ENCODE measurements at places on chromosomes 7 and 10.

- DNase-seq: no peak
Observed at GRCh38 chr7:100198266-100198665, 20.5 kb downstream of the STAG3 start.

GRCh38 chr10:131689016-131689415 lies 211.8 kb upstream of the PPP2R2D start:
- no peak for DNase-seq

DNA sequence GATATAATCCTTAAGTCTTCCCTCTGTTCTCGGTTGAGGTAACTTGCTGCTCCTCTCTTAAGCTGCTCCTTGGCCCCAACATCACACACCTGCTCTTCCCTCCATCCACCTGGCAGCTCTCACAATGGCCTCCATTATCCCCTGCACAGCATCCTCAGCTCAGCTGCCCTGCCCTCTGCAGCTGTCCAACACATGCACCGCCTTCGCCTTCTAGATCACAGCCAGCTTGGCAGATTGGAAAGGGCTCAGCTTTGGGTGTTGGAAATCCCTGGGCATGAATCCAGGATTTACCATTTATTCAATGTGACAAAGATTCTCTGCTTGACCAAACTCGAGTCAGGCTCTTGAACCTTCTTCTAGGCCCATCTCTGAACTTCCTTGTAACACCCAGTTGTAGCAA lies 20.6 kb downstream of the RGR start:
- DNase-seq: no peak

DNA sequence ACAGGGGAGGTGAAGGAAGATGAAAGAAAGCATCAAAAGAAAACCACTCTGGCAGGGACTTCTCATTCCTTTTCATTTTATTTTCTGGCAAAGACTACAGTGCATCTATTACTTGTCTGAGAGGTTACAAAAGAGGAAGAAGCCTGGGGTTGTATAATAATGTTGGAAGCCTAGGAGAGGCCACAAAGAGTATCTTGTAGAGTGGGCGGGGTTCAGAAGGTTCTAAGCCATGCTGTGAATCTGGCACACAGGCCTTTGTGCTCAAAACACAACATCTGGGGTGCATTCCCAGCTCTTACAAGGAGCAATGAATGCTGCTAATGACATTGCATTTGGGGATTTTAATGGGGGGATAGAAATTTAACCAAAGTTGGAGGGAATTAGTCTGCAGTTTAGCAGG lies 49.4 kb downstream of the MRPL32 start:
- DNase-seq: no peak

DNA sequence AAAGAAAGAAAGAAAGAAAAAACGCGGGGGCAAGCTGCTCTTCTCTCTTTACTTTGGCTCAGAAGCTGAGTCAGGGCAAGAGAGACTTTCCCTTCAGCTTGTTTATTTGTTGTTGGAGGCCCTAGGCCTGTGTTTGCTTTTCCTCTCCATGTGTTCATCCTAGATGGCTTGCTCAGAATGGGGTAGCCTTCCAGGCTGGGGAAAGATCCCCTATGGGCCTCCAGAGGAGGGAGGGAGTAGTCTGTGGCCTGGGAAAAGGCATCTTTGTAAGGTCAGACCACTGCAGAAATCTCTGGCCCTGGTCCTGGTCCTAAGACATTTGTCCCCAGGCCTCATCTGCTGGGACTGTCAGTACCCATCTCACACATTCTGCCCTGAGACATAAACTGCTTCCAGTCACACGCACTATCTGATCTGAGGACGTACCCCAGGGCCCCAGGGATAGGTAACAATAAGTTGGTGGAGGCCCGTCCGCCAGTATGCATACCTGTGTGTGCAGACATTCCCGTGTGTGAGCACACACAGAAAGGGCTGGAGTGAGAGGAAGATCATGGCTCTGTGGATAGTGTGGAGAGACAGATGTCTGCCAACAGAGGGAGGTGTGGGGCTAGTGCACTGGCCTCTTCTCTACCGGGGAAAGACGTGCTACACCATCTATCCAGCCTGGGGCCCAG lies 4.9 kb upstream of the SCD start:
- no peak for DNase-seq

- no peak for DNase-seq
Observed at GRCh38 chr7:44142028-44142427, 896 bp upstream of the MYL7 start.

GRCh38 chr7:21330462-21331178 lies 97.3 kb upstream of the SP4 start:
- no peak for DNase-seq

- no peak for DNase-seq
Observed at GRCh38 chr7:32316839-32317238, 173.3 kb downstream of the LSM5 start.

- DNase-seq: no peak
Observed at GRCh38 chr10:1123198-1123597, 67.0 kb downstream of the WDR37 start.
